ENCODE measurements at places on chromosomes 12 and 14.
A peak's percentile ranks its signal among the peaks of the same experiment; 100 is the strongest.

- DNase-seq, result no peak
Observed at GRCh38 chr14:32044454-32044853, 32.6 kb upstream of the ARHGAP5 start.

DNA sequence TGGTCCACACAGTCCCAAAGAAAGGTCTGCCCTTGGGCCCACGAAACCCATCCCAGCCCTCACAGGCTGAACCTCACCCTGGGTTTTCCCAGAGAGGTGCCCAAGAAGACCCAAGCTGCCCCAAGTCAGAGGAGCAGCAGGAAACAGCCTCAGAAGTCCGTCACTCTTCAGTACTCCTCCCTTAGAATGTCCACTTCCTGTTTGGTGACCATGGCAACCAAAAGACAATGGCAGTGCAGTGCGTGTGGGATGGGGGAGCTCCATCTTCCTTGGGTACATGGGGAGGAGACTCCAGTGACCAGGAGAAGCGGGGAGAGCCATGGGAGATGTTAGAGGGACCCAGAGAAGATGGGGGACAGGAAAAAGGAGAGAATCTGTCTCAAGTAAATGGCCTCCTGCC, 11.3 kb downstream of the SELPLG start:
- no peak for DNase-seq

GRCh38 chr12:88509347-88509746, 70.9 kb downstream of the KITLG start:
- no peak for DNase-seq

- DNase-seq, result no peak
Observed at GRCh38 chr12:1932264-1932777, 13.9 kb upstream of the CACNA2D4 start.

GRCh38 chr14:35789651-35790050, 19.4 kb downstream of the RALGAPA1 start:
- no peak for DNase-seq

DNA sequence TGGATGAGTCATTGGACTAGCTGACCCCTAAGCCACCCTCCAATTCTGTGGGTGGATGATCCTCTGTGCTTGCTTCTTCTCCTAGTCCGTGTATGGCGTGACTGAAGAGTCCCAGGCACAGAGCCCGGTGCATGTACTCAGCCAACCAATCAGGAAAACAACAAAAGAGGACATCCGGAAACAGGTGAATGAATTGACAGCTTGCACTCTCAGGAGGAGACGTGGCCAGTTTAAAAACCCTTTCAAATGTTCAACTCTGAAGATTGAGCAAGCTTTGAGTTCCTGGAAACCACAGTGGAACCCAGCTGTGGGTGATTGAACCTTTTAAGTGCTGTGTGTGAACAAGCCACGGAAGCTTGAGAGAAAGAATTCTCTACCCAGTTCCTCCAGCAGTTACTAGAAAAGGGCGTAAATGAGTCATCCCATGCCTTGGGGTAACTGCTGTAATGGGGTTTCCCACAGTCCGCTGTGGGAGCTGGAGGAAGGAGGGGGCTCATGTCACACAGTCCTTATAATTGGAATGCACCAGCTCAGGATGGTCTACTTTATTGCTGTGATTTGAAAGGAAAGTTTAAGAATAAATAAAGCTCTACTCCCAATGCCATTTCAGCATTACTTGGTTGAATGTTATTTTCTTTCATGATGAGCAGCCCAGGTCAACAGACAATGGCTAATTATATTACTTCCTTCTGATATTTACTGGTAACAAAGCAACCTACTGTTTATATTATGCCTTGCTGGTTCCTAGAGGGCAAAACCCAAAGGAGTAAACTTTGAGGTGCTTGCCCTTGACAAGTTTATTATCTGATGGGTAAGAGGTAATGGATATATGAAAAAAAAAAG, 417.0 kb downstream of the DPF3 start:
- peak; percentile 3 for DNase-seq

- no peak for DNase-seq
Observed at GRCh38 chr12:32542428-32543229, 136.5 kb upstream of the DNM1L start.

DNA sequence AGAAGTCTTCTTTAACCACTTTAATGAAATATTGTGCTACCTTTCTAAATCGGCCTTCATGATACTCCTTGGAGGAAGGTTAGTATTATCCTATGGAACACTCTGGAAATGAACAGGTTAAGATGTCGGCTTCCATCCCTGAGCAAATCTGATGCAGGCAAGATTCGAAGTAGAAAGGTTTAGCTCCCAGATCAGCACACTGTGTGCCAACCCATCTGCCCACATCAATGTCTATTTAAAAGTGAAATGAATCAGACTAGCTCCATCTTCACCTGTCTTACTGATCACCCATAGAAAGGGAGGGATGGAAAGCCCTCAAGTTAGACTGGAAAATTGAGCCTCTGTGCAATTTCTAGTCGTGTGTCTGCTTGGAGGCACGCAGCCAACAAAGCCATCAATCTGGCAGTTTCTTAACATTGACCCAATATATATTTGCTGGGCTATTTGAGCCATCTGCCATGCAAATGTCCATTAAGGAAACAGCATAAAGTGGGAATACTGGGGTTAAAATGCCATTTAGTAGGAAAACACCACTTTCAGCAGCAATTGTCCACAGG, 506.1 kb downstream of the RMST start:
- no peak for DNase-seq

DNA sequence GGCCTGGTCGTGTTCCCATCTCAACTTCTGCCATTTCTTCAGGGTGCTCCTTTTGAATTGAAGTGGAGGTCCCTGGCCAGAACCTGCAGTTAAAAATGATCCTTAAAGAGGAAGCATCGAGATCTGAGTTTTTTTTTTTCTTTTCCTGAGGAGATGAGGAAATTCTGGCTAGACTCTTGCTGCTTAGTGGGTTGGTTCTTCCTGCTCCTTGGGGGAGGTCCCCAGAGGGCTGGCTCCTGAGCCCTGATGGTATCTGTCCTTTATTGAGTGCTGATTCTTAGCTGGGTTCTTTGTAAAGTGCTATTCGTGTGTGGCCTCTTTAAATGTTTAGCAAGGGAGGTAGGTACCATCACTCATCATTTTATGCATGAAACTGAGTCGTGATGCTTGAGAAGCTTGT, 11.7 kb downstream of the PELI2 start:
- no peak for DNase-seq

DNA sequence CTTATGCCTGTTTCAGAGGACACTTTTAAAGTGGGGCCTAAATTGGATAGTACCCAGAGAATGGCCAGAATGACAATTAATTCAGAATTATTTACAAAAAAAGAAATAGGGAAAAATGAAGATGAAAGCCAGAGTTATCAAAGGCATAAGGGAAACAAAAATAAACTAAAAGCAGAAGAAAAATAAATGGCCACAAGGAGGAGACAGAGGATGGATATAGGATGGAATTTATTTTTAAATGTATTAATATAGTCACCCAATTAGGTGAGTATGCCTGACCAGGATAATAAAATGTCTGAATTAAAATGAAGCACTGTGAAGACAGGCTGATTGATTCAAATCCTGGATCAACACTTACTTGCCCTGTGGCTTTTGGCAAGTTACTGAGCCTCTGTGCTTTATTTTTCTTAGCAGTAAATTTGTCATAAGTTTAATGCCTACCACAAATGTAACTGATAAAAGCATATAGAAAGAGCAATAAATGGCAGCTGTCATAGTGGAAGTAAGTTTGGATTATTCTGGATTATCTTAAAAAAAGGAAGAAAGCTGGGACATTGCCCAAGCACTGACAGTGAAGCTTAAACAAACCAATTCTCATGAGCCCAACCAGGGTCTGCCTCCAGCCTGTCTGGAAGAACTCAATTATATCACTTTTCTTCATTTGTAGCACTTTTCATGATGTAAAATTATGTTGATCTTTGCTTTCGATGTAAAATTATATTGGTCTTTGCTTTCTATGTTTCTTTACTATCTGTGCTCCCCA, 3.5 kb downstream of the CLEC9A start:
- DNase-seq, result no peak
